Activated naive CD8-positive, alpha-beta T cell treated with anti-CD3 and anti-CD28 coated beads, Interleukin-2, amount 50 U/mL, for 16 hours (primary cell): ENCODE measurements at places on chromosomes 5 and 9.

- DNase-seq = no peak
Observed at GRCh38 chr9:87798261-87798833, 72.4 kb downstream of the CTSL start.

DNA sequence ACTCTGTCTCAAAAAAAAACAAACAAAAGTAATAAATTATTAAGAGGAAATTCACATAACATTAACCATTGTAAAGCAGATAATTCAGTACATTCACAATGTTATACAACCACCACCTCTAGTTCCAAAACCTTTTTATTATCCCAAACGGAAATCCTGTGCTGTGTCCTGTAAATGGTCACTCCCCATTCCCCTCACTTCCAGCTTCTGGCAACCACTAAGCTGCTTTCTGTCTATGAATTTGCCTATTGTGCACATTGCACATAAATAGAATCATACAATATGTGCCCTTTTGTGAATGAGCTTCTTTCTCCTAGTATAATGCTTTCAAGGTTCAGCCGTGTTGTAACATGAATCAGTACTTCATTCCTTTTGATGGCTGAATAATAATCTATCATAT, 20.8 kb downstream of the C9orf152 start:
- no peak for DNase-seq

- no peak for DNase-seq
Observed at GRCh38 chr9:88792502-88792901, 198.8 kb upstream of the S1PR3 start.

GRCh38 chr5:33465120-33465519, 24.4 kb downstream of the TARS1 start:
- DNase-seq = no peak

DNA sequence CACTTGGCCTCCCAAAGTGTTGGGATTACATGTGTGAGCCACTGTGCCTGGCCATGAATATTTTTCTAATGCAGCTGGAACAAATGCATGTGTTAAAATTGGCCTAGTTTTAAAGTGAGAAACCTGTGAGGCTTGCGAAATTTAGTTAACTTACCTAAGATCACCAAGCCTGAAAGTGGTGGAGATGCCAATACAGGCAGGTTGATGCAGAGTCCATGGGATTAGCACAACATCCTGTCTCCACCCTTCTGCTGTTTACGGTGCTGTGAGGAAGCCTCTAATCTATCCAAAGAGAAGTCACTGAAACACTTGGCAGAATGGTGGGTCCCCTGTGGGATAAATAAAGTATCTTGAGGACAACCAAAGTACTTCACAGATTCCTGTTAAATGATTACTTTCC, 98.2 kb downstream of the PCSK5 start:
- DNase-seq = no peak

DNA sequence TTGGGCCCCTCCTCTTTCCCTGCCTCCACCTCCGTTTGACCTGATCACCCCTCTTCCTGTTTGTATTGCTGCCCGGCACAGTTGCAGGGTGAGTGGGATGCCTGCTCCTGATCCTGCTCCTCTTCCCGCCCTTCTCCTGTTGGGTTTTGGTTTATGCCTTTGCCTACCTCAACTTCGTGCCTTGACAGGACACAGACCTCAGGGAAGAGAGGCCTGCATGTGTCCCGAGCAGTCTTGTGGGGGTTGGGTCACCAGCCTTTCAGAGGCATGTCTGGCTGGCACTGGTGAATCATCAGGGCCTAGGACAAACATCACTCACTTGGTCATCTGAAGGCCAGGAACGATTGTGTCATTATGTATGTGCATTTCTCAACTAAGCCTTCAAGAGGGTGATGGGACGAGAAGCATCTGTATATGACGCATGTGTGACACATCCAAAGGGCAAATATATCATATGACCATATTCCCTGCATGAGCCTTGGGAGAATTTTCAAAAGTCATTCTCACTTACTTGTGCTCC, 56.9 kb downstream of the NPR3 start:
- no peak for DNase-seq

- no peak for DNase-seq
Observed at GRCh38 chr5:120297616-120298015, 166.5 kb upstream of the PRR16 start.

GRCh38 chr5:16735101-16736060, 118.6 kb upstream of the RETREG1 start:
- DNase-seq = no peak

DNA sequence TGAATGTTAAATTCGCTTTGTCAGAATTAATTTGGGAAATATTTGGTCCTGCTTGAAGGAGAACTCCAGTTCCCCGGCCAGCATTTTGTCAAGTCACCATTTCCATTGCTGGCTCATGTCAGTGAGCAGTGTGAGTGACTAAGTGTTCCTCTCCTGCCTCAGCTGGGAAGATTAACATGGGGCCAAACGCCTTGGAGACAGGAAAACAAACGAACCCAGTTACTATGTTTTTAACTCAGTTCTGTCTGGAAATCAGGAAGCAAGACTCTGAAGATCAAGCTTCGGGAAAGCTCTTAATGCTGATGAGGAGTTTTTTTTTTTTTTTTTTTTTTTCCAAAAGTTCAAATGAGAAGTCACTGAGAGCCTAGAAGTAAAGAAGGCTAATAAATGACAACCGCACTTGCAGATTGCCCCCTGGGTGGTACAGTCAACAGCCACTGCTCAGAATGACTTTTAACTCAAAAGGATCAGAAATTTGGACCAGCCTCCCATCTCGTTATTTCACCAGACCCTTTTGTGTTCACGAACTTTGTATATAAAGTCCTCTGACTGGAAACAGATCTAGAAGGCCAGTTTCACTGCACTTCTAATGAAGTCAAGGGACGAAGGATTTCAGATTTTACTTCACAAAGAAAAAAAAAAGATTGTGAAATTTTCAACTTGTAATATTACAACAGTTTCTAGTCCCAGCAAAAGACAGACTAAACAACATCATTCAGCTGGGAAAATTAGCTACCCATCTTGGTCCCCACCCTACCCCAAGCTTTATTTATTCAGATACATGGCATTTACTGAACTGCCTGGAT, 121.3 kb downstream of the LHFPL2 start:
- no peak for DNase-seq

GRCh38 chr5:90528601-90529193, 687 bp downstream of the LYSMD3 start:
- DNase-seq = no peak

DNA sequence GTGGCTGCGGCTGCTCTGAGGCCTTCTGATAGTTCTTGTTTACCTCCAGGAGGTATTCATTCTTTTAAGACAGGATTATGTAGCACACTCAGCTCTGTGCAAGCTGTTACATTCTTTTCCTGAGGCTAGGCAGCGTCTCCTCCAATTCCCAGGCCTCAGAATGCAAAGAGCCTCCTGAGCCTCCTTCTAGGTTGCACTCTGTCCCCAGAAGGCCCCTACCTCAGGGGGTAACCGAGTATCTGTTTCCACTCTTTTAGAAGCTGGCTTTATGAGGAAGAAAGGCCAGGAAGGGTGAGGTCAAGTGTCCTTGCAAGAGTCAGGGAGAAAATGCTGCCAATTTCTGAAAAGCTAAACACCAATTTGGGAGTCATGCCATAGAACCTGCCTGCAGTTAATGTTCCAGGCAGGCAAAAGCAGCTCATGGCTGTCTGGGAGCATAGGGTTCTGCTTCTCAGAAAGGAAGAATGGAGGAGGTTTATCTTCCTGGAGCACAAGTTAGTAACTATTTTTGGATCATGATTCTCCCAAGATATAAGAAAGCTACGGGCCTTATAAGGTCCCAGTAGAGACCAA, 178.9 kb downstream of the SEMA6A start:
- no peak for DNase-seq

GRCh38 chr5:169805937-169806700, 169.0 kb downstream of the DOCK2 start:
- no peak for DNase-seq

DNA sequence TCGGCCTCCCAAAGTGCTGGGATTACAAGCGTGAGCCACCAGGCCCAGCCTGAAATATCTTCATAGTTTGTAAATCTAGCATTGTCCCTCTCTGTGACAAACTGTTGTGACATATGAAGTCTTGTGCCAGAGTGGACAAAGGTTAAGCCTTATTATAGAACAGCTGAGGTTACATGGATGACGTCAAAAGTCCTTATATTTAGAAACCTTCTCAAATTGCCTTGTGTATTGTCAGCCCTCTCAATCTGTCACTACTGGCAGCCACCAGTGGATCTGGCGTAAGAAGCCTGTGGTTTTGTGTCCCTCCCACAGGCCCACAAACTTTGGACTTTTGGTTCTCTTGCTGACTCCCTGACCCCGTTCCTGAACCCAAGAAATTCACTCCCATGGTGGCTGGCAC, 79.4 kb upstream of the CCDC112 start:
- no peak for DNase-seq

- DNase-seq = no peak
Observed at GRCh38 chr5:125006011-125006685, 259.7 kb upstream of the ZNF608 start.

GRCh38 chr9:124964604-124965003, 23.7 kb upstream of the GOLGA1 start:
- DNase-seq = no peak

GRCh38 chr5:39140558-39141168, 66.5 kb upstream of the RICTOR start:
- DNase-seq = no peak

DNA sequence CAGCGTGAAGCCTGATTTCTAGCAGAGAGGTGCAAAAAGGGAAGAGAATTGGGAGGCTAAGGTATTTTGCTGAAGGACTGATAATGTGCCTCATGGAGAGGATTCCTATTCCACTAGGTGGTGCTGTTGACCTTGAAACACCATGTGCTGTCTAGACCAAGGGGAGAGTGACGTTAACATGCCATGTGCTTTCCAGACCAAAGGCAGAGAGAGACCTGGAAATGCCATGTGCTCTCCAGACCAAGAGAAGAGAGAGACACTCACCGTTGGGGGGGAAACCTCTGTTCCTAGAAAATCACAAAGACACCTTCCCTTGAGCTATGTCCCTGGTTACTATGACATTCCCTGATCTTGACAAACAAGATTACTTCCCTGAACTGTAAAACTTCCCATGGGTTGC, 286.0 kb upstream of the TUSC1 start:
- no peak for DNase-seq

DNA sequence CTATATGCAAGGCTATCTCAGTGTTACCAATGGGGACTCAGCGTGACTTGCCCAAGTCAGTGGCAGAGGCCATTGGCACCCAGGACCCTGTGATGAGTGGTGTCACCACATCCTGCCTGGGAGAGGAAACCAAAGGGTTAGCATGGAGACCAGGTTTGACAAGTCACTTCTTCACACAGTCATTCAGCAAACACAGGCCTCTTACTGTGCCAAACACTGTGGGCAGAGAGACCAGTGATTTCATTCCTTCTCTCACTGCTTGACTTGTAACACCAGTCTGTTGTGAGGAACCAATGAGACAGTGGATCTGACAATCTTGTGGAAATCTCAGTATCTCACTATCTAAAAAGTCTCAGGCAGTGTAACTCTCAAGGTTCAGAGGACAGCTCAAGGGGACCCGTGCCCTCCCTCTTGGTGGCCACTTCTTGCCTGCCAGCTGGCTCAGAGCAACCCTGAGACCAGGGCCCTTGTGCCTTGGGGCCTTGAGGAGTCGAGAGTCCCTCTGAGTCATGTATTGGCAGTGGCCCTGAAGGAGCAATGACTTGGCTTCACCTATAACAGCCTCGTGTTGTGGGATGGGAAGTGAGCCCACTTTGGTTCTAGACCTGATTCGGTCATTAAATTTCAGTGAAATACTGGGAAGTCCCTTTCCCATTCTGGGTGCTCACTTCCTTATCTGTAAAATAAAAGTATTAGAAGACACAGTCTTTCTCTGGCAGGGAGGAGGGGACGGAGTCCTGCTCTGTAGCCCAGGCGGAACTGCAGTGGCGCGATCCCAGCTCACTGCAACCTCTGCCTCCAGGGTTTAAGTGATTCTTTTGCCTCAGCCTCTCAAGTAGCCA, 1.6 kb downstream of the FABP6 start:
- no peak for DNase-seq

DNA sequence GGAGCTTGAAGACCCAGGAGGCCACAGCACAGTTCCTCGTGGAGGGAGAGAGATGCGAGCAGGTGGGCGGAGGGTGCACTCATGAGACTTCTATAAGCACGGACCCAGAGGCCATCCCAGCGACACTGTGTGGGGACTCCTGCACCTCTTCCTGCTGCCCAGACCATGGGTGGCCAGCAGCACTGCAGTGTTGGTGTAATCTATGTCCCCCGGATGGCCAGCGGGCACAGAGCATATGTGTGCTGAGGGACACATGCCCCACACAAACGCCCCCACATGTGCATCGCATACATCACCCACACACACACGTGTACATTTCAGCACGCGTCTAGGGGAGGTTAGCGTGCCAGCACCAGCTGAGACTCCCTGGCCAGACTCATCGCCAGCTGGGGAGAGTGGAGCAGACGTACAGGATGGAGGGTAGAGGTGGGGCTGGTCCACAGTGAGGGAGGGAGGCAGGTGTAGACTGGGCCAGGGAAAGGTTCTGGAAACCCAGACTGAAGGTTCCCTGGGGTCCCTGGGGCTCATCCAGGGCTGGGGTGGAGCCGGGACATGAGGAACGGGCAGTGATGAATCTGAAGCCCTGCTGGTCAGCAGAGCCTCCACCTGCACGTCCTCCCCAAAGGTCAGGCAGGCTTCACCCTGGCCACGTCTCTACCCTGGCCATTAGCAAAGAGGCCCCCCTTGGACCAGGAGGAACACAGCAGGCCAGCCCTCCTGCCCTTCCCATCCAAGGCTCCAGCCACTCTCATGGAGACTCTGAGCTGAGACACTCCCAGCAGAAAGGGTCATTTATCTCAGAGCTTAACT, 27.6 kb downstream of the ADAMTS2 start:
- DNase-seq = no peak

DNA sequence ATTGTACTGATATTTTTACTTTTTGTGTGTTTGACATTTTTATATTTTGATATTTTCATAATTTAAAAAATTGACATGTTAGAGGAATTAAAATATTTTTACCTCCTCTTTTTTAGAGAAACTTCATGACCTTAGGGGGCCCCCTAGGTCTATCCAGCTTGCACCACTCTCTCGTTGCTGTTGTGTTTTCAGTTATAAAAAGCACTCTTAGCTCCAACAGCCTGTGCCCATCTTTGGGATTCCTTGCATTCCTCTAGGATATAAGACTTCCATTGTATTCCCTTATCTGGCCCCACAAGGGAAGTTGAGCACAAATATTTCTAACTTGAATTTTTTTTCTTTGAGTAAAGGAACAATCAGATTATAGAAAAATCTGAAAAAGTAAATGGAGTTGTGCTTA, 245.3 kb downstream of the SH3GL2 start:
- no peak for DNase-seq

DNA sequence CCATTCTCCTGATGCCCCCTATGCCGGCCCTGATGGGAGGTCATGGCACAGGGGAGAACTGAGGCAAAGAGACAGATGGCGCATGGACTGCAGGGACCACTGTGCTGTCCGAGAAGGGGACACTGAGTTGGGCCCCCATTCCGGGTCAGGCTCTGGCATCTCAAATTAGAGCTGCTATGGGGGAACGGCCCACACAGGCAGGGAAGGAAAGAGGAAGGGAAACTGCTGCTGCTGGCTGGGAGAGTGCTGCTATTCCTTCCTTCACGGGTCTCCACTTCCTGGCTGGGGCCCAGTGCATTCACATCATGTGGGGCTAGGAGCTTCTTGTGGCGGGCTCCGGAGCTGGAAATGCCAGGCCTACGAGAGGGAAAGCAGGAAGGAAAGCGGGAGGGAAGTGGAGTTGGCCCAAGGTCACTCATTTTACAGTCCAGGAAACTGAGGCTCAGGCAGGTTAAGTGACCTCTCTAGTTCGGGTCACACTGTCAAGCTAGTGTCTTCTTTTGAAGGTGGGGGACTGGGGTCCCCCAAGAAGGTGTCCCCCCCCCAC, 1.3 kb upstream of the CARD19 start:
- DNase-seq = no peak
